ENCODE measurements at places on chromosomes 11 and 22.

DNA sequence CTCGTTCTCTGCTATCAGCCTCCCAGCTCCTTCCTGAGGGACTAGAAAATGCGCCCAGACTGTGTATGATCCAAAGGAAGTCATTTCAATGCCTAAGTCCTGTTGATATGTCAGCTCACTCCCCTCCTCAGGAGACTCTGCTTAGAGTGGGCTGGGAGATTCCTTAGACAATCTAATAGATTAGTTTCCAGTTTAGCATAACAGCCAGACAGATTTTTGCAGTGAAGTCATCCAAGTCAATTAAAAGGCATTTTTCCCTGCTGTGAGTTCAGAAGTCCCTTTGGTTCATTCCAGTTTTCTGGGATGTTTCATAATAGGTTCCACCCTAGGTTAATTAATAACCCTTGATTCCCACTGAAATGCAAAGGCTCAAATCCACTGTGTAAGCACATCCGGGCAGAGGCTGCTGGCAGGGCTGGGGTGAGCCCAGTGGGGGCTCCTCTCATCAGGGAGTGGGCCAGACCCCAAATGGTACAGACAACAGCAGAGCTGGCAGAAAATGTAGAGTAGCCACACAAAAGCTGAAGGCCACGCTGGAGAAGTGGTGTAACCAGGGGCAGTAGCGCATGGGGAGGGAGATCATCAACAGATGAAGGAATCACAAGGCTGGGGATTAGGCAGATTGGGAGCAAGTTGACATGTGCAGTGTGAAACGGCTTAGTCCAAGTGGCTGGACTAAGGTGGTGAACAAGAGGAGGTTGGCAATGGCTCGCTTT lies 90.6 kb downstream of the SYN3 start:
- DNase-seq = no peak

GRCh38 chr11:26827567-26828081 lies 105.8 kb upstream of the SLC5A12 start:
- DNase-seq = no peak

- peak; percentile 86 for DNase-seq
These were observed 42.2 kb upstream of the INCENP start for GRCh38 chr11:62081378-62082291.

- DNase-seq = no peak
These were observed 52.7 kb upstream of the HTATIP2 start for GRCh38 chr11:20310596-20311394.

DNA sequence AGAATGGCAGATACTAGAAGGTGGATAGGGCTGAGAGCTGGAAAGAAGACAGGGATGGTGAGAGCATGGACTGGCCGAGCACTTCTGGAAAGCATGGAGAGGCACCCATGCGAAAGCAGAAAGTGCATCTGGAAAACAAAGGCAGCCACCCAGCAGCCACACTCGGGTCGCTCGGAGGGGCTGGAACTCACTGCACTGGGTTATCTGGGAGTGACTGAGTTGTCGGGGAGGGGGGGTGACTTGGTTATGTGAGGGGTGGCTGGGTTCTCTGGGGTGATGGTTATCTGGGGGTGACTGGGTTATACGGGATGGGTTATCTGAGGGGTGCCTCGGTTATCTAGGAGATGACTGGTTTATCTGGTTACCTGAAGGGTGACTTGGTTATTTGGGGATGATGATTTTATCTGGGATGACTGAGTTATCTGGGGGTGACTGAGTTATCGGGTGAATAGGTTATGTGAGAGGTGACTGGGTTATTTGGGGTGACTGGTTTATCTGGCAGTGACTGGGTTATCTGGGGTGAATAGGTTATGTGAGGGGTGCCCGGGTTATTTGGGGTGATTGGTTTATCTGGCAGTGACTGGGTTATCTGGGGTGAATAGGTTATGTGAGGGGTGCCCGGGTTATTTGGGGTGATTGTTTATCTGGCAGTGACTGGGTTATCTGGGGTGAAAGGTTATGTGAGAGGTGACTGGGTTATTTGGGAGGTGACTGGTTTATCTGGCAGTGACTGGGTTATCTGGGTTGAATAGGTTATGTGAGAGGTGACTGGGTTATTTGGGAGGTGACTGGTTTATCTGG lies 2.6 kb upstream of the PANX2 start:
- DNase-seq = no peak

- DNase-seq = no peak
These were observed 23.4 kb upstream of the ADA2 start for GRCh38 chr22:17242641-17243040.

DNA sequence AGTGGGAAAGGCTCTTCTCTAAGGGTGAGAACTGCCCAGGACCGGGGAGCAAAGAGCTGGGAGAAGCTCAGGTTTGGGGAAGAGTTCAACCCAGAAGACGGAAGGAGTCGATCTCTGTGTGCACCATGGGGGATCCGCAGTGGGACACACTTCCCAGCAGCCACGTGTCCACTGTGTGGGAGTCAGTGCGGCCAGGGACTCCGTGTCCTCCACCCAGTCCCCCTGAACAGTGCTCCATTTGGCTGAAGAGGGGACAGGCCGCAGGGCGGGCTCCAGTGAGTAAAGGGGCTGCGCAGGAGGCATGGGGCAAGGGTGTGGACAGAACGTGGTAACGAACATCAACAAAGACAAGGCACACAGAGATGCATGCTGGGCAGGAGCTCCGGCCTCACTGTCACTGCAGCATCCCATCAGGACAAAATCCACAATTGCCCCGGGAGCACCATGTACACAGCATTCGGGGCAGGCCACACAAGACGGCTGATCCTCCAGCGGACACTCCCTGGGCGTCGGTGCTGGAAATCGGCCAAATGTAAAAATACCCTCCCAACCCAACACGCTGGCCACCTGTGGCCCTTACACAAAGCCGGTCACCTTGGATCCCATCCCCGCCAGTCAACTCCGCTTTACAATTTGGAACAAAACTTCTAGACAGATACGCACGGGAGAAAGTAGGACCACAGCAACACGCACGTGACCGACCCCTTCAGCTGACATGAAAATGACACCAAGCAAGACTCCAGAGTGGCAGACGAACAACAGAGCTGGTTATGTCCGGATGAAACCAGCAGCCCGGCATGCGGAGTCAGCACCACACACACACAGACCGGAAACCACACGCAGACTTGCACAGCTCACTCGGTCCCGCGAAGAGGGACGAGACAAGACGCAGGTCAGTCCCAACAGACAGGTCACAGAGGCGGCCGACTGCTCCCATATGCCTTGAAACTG lies 366.8 kb downstream of the SHANK2 start:
- no peak for DNase-seq

- no peak for DNase-seq
These were observed 29.7 kb upstream of the PRODH start for GRCh38 chr22:18965526-18966421.

DNA sequence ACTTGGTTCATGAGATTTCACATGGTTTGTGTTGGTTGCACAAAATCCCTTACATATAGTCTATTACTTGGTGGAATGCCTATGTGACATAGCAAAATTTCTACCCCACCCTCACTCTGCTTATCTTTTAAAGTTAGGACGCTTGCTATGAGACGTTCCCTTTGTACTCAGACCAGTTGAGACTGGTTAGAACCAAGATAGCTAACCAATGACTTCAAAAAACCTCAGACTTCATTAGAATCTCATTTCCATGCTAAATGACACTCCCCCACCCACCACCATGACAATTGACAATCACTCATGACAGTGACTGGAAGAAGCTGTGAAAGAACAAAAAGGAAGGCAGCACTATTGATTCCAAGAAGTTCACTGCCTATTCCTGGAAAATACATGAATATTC lies 313.6 kb downstream of the ETS1 start:
- no peak for DNase-seq

GRCh38 chr11:45894555-45895247 lies 9.2 kb downstream of the MAPK8IP1 start:
- no peak for DNase-seq

Measured in LoVo (cell line).